Psoas muscle (tissue), 8 donors: ENCODE measurements at places on chromosomes 2 and 18. TPM values are rescaled to one million over a fixed set of nuclear protein-coding genes. Genes with fewer than 3 reads are reported as not detected.

LDLRAD4 gene
- 1.8 TPM for polyA plus RNA-seq

IMPA2 gene
- 61.4 TPM for polyA plus RNA-seq

DLX1 gene
- polyA plus RNA-seq, result 0.04 TPM

LIMS4 gene
- polyA plus RNA-seq, result 16.9 TPM

PLA2R1 gene
- polyA plus RNA-seq, result 0.21 TPM
